ENCODE measurements at places on chromosomes 11 and 22.

GRCh38 chr11:121895919-121896318, 220.1 kb downstream of the BLID start:
- DNase-seq, result no peak

- DNase-seq, result no peak
Measured at GRCh38 chr22:19632668-19633148, 81.6 kb upstream of the SEPTIN5 start.

DNA sequence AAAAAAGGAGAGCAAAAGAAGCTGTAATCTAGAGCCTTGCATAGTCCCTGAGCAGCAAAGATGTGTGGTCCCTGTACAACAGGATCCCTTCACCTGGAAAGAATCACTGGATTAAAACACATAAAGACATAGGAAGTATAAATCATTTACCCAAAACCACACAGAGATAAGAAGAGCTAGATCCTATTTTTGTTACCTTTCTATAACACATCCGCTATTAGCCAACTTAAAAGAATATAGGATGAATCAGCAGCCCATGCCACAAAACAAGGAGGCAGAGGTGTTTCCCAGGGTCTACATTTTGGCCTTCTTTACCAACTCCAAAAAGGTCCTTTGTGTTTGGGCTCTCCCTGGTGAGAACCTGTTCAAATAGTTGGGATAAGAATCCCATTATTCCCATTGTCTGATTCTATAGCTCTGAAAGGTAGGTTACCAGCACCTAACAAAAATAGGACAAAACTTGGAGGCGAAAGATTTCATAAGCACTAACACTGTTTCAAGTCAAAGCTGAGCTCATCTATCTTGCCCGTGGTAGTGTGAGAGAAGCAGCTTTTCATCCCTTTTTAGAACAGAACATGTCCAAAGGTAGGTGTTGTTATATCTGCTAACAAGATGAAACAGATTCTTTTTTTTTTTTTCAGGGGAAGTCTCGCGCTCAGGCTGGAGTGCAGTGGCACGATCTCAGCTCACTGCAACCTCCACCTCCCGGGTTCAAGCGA, 26.8 kb downstream of the PAK1 start:
- DNase-seq, result no peak

DNA sequence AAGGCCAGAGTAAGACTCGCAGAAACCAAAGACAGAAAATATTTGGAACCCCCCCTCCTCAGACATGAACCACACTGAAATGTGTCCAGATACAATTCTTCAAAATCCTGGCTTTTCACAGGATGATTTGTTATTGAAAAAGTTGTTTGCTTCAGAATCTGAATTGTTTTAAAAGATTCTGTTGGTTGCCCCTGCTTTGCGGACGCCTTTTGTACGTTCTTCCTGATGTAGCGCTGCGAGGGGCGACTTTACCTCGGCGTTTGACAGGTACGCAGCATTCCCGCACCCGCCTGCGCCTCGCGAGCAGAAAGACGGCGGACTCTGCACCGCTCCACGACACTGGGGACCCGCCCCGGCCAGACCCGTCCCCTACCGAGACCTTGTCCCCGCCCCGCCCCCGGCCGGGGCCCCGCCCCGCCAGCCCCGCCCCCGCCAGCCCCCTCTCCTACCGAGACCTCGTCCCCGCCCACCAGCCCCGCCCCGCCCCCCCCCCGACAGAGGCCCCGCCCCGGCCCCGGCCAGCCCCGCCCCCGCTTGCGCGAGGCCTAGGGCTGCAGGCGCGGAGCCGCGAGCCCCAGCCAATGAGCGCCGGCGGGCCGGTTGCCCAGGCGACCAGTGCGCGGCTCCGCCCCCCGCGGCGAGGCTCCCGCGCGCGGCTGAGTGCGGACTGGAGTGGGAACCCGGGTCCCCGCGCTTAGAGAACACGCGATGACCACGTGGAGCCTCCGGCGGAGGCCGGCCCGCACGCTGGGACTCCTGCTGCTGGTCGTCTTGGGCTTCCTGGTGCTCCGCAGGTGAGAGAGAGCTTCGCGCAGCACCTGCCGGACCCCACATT, at the start of gene GLB1L2:
TSS of gene GLB1L2 (plus strand) at position 635 of the 835 bp plus-strand sequence. CDS start at position 709, 74 bp downstream.
- peak; percentile 80 for DNase-seq

DNA sequence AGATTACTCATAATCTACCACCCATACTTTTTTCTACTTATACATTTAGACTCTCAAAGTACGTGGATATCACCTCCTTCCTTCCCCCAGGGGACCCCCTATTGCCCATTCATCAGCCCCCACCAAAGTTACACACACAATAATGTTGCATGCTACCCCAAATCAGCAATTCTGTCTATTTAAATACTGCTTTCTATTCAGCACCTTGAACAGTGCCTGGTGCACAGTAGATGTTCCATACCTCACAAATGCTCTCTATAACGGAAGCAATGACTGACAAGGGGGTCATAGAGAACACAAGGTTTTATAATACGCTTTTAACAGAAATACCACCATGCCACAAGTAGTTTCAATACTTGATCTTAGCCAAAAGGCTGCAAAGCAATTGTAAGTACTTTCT, 370.7 kb downstream of the MIAT start:
- no peak for DNase-seq

DNA sequence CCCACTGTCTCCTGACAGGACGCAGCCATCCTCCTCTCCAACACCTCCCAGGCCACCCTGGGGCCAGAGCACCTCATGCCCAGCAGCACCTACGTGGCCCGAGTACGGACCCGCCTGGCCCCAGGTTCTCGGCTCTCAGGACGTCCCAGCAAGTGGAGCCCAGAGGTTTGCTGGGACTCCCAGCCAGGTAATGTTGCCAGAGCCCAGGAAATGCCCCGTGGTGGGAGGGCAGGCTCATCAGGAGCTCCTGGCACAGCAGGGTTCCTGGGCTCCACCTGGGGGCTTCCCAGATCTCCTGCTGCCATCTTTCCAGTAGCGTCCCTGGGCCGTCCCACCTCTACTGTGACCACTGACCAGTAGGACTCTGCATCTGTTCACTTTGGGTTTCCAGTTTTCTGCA, 16.2 kb downstream of the CSF2RB start:
- DNase-seq, result no peak

- no peak for DNase-seq
Measured at GRCh38 chr11:85815186-85815931, 4.4 kb upstream of the SYTL2 start.

- DNase-seq, result no peak
Measured at GRCh38 chr11:85602526-85603213, 24.5 kb downstream of the DLG2 start.

GRCh38 chr11:70618431-70619101, 220.2 kb downstream of the CTTN start:
- DNase-seq, result no peak

All from COR-L47 (cell line).